ENCODE measurements at places on chromosomes 2 and 18.

GRCh38 chr2:222916229-222917197, 55.7 kb downstream of the ACSL3 start:
- DNase-seq, result no peak

GRCh38 chr2:159506764-159507440, 109.4 kb downstream of the BAZ2B start:
- no peak for DNase-seq

GRCh38 chr2:199693861-199694260, 157.1 kb downstream of the FTCDNL1 start:
- no peak for DNase-seq

DNA sequence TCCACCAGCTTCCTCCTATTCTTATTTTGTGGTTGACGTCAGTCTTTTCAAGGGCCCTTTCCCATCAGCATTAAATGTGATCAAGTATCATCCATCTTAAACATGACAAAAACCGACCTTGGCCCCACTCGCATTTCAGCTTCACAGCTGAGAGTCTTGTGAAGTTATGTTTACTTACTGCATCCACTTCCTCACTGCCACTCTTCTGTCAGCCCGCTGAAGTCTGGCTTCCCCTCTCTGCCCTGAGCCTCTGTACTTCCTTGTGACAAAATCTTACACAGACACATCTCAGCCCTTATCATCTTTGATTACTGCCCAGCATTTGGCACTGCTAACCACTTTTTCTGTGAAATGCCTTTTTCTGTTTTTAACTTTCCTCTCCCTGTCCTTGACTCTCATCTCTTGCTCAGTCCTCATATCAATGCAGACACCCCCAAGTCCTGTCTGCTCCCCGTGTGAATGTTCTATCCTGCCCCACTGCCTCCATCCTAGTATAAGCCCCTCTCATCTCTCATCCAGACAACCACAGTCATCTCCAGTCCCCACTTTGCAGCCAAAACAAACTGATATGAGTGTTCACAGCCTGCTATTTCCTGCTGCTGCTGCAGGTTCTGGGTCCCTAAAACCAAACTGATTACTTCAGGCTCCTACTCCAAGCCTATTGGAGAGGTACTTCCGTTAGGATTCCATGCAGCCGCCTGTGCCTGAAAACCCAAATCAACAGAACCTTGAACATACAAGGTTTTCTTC, 31.4 kb downstream of the FOSL2 start:
- DNase-seq, result peak; percentile 64

DNA sequence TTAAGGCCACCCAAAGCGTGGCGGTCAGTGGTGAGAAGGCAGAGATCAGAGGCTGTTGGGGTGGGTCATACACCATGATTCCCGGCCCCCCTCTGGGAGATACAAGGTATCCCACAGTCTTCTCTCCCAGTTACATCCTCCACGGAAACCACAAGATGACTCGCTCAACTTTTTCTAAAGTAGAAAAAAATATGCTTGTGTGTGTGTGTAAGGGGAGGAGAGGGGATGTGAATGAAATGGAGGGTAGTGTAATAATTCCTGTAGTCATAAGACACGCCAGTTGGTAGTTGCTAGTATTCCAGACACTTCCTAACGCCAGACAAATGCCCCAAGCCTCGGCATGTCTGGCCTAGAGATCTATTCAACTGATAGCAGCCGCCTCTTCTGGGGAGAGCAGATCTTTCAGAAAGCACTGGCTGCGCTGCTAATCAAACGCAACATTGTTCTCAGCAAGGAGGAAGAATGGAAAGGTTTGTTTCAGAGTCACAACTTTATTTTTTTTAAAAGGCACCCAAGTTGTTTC, 143.5 kb downstream of the TGIF1 start:
- DNase-seq, result no peak

DNA sequence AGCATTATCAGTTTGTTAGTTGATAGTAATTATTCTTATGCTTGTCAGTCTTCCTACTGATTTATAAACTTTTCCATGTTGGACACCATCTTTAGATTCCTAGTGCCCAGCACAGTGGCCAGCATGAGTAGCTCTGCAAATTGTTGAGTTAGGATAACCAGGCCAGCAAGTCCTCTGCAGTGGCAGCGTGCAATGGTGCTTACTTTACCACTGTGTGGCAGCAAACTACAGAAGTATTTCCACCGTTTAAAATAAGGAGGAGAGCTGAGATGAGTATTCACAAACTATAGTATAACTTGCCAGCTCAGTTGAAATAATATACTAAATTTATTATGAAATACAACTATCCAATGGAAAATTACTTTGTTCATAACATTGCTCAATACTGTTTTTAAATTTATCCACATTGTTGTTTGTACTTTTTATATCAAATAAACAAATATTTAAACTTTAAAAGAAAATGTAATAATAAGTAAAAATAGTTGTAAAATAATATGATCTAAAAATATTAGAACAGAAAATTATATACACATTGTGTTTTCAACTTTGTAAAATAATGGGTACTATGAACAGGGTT, 9.3 kb upstream of the THADA start:
- DNase-seq, result no peak

DNA sequence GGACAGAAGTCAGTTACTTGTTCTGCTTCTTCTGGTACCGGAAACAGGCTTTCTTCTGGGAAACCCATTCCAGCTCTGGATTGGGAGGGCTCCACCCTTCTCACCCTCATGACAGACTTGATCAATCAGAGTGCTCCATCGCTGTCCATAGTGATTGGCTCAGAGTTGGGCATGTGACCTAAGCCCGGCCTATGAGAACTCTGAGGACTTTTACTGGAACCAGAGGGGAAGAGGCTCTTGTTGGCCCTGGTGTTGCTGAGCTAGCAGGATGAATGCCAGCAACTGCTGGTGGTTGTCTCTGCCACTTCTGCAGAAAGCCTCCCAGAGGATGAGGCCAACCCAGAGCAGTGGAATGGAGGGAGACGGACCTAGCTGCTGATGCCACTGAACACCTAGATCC, 33.3 kb downstream of the TMEM37 start:
- DNase-seq, result no peak

GRCh38 chr18:8756571-8756970, 51.2 kb downstream of the MTCL1 start:
- no peak for DNase-seq

All from immature natural killer cell (primary cell).